Naive thymus-derived CD8-positive, alpha-beta T cell (primary cell): ENCODE measurements at places on chromosomes 7 and 10.

DNA sequence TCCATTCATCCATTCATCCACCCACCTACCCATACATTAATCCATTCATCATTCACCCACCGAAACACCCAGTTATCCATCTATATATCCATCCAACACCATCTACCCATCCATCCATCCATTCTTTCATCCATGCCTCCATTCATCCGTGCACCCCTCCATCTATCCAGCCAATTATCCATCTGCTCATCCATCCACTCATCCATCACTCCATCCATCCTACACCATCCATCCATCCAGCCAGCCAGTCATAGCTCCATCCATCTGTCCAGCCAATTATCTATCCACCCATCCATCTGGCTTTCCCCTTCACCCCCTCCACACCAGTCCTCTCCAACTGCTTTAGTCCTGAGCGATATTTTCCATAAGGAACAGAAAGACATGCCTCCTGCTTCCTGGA lies 7.5 kb upstream of the CXCL12 start:
- DNase-seq, result no peak

DNA sequence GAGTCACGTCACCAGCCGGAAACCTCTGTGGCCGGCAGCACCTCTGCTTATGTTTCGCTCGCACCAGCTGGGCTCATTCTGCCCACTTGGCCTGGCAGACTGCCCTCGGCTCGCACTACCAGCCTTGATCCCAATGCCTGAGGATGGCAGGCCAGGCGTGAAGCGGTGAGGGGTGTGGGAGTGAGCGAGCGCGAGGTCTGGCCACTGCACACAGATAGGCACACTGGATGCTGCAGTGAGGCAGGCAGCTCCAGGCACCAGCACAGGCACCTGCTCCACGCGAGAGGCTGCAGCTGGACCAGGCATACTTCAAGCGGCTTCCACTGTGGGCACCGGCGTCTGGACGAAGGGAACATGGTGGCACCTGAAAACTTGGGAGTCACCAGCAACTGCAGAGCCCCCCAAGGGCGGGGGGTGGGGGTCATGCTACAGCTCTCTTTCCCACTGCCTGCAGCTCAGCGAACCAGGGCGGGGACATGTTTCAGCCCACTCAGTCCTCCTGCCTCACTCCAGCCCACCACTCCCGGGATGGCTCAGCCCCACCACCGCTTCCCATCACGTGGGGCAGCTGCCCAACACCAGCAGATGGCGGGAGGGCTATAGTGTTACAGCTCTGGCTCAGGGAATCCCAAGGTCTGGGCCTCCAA lies 5.4 kb upstream of the DMTF1 start:
- no peak for DNase-seq

DNA sequence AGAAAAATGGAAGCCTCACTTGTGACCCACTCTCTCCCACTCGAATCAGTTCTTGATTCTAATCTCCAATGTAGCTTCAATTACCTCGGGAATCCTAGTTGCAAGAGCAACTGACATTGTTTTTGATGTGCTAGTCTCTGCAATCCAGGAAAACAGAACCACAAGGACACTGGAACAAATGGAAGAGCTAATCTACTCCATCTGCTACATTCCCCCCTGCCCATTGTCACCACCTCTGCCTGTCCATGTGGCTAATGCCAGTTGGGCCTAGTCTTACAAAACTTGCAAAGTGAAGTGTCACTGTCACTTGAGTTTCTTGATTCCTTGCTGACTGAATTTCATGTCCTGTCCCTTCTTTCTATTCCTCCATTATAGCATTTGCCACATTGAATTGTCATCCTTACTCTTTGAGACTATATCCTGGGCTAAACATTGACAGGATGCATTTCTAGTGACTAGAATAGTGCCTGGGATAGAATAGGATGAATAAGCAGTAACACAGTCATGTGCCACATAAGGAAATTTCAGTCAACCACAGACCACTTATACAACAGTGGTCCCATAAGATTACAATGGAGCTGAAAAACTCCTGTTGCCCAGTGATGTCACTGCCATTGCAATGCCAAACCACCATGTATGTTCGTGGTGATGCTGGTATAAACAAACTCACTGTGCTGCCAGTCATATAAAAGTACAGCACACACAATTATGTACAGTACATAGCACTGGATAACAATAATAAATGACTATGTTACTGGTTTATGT lies 13.5 kb downstream of the GCC1 start:
- no peak for DNase-seq

GRCh38 chr7:156494960-156495359 lies 145.6 kb upstream of the RNF32 start:
- DNase-seq, result no peak

- no peak for DNase-seq
Observed at GRCh38 chr7:136958016-136958415, 89.6 kb downstream of the CHRM2 start.

DNA sequence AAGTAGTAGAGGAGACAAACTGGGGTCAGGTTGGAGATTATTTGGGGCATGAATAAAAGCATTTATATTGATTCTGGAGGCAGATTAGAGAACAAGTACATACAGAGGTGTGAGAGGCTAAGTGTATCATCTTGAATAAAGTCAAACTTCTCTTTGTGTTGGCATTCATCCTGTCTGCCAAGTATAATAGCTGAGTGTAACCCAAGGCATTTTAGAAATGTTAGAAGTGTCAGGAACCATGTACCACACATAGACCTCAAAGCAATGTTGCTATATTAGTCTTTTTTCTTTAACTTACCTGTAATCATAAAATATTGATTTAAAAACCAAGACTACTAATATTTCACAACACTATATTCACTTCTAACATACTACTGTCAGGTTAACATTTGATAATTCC lies 56.2 kb upstream of the LRRTM3 start:
- DNase-seq, result no peak

DNA sequence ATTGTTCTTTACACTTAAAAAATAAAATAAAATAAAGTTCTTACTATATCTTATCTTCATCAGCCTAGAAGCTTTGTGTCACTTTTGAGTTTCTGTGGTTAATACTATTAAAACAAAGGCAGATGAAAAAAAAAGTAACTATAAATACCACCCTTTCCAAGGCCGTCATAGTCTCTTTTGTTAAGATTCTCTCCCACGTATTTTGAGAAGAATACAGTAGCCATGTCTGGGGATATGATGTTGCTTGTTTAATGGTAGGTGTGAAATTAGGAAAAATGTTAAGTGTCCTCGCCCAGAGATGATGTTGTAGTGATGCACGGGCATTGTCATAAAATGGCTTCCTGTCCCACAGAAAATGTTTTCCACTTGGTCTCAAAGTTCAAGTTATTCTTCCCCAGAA lies 223.9 kb downstream of the NEBL start:
- no peak for DNase-seq

- no peak for DNase-seq
Observed at GRCh38 chr7:12831024-12831423, 143.6 kb downstream of the ARL4A start.

- no peak for DNase-seq
Observed at GRCh38 chr10:103870516-103870915, 15.1 kb upstream of the SH3PXD2A start.

- DNase-seq, result no peak
Observed at GRCh38 chr7:138064856-138065357, 11.4 kb upstream of the AKR1D1 start.

DNA sequence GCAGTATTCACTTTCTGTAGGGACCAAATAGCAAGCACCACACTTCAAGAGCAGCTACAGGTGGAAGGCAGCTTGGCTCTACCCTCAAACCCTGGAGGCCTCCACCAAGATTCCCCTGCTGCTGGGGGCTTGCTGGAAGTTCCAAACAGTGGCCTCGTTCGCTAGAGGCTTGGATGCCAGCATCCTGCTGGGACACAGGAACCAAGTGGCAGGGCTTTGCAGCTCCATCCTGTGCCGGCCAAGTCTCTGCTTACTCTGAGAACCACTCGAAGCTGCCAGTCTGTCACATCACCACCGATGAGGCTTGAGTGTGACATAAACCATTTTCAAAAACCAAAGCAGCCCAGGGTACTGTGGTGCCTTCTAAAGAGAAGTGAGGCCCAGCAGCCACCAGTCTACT lies 69.2 kb upstream of the UNC5B start:
- no peak for DNase-seq

- DNase-seq, result no peak
Observed at GRCh38 chr10:128908099-128908498, 558.9 kb upstream of the MGMT start.

DNA sequence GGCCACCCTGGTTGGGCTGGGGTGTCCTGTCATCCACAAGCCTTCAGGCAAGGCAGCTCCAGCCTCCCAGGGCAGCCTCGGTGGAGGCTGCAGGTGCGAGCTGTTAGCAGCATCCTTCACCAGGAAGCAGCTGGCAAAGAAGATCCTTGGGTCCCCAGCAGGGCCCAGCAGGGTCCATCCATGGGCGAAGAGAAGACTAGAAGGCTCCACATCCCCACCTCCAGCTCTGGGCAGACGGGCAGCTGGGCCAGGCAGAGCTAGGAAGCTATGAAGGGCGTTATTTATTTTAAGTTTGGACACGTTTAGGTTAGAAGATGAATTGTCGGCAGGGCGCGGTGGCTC lies 348.5 kb downstream of the TCERG1L start:
- no peak for DNase-seq

GRCh38 chr10:86333826-86334487 lies 32.6 kb downstream of the GRID1 start:
- DNase-seq, result no peak

DNA sequence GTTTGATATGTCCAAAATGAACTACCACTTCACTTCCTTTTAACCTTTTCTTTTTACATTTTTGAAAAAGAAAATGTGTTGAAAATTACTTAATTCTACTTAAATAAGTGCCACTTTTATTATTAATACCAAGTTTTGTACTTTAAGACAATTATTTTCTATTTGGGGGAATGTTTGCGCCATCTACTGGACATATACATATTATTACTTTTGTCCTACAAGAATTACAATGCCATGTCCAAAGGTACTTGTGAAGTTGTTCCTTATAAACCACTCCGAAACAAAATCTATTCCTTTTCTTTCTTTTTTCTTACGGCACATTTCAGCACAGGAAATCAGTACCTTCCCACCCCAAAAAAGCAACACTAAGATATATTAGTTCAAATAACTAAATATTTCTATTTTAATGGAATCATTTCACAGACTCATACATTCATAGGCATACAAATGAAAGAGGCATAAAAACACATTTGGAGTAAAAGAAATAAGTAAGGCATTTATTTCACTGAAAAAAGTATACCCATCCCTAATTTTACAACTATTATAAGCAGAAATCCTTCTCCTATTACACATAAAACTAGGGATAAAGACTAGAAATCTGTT lies 169.9 kb downstream of the RNF133 start:
- DNase-seq, result no peak

DNA sequence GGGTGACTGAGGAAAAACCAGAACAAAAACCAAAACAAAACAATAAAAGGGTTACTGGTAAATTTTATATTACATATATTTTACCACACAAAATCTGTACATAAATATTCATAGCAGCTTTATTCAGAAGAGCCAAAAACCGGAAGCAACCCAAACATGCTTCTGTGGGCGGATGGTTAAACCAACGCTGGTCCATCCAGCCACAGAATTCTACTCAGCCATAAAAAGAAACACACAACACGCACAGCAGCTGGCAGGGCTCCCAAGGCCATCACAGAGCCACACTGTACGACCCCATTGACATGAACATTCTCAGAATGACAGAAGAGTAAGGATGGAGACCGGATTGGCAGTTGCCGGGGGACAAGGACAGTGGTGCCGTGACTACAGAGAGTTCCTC lies 83.6 kb downstream of the PROSER2 start:
- DNase-seq, result no peak

- DNase-seq, result no peak
Observed at GRCh38 chr7:116780966-116781365, 81.4 kb upstream of the CAPZA2 start.

DNA sequence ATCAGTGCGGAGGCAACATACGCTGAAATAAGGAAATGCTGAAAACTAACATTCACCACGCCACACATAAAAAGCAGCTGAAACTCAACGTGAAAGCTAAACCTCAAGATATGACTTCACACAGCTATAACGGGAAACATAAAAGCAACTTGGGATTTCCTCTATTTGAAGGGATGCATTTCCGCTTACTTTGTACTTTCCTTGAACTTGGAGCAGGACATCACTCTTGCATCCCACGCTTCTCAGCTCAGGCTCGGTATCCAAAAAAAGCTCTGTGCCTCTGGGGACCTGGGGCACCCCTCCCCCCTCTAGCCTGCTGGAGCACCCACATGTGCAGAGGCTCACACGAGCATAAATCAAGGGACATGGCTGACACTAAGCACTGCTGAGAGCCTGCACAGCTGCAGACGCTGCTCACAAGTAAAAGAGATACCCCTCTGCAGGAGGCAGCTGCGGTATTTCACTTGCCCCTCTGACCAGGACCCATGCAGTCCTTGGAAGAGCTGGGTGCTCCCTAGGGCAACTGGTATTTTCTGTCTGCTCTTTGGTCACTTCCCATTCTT lies 34.2 kb downstream of the PARD3 start:
- no peak for DNase-seq

- no peak for DNase-seq
Observed at GRCh38 chr10:123766012-123766411, 99.9 kb downstream of the GPR26 start.

DNA sequence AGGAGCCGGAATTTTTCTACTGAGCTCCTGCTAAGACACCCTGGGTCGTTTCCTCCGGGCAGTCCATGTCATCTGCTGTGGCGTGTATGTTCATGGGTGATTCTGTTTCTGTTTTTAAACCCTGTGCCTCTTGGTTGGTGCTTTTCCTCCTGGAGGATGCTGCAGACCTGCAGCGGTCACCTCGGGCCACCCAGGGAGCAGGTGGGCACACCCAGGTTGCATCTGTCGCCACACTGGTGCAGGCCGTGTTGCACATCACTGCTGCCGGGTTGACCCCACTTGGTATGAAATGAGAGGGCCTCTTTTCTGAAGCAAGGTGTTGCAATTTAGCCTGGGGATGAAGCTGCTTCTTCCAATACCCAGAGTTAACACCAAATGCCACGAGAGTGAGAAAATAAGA lies 127.2 kb downstream of the CUX1 start:
- no peak for DNase-seq

- DNase-seq, result no peak
Observed at GRCh38 chr10:78358982-78359381, 325.3 kb downstream of the RPS24 start.

DNA sequence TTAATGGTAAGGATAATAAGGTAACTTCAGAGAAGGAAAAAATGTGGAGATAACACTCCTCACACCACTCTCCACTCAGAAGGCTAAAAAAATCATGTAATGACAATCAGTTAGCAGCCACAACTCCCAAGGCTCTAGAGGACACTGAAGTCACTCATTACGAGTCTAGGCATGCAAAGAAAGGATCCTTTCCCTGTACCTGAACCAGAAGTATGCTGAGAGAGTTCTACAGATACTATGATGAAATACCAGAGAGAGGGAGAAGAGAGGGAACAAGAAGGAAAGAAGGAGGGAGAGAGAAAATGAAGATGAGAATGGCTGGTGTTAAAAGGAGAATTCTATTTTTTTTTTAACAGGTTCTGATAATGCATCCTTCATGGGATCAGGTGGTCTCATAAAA lies 224.3 kb upstream of the PLXNA4 start:
- DNase-seq, result no peak
